Progenitor cell of endocrine pancreas (in vitro differentiated cells): ENCODE measurements at places on chromosomes 1 and 21. TPM values are rescaled to one million over a fixed set of nuclear protein-coding genes. Genes with fewer than 3 reads are reported as not detected.

- H3K27ac ChIP-seq: no peak overlapping the region
- H3K27me3 ChIP-seq: no peaks in the 10 kb centered on the region
- H3K36me3 ChIP-seq: peaks cover 5% of the 10 kb centered on the region
These were observed 244.2 kb upstream of the HOOK1 start for GRCh38 chr1:59570524-59570923.

The RNF186 gene
- total RNA-seq: 0.24 TPM in 1 of 2 replicates, not detected in the other

DNA sequence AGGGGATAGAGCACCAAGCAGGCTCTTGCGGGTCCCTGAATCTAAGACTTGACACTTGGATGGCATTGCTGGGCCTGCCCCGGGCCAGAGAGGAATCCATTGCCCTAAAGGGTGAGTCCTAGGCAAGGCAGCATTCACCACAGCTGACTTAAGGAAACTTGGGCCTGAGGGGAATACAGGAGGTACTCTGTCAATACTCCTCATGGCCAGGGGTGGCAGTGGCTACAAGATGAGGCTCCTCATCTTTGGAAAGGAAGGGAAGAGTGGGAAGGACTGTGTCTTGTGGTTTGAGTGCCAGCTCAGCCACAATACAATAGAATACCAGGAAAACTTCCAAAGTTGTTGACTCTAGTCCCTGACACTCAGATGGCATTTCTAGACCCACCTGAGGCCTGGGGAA, 5.1 kb downstream of the KRTAP22-1 start:
- no peaks in the 10 kb centered on the region for H3K36me3 ChIP-seq
- no peak overlapping the region for H3K27ac ChIP-seq
- DNase-seq: no peak
- no peaks in the 10 kb centered on the region for H3K4me1 ChIP-seq
- no peak overlapping the region for H3K4me3 ChIP-seq
- H3K27me3 ChIP-seq: no peaks in the 10 kb centered on the region

The OLFML3 gene
- 12.9 and 14.7 TPM in 2 replicates for total RNA-seq

DNA sequence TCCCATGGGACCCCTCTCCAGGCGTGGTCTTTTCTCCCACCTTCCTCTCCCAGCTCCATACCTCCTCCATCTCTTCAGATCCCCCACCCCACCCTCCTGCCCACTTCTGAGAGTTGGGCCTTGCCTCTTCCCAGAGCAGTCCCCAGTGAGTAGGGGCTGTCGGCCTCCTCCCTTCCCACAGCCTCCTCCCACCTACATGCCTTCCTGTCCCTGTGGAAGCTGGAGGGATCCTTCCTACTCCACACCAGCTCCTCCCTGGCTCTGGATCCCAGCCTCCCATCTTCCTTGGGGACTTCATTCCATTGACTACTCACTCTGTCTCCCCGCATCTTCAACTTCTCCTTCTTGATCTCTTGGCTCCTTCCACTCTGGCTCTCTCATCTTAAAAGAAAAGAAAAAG, 24.9 kb downstream of the KCNQ4 start:
- H3K36me3 ChIP-seq: no peaks in the 10 kb centered on the region
- peaks cover 7% of the 10 kb centered on the region for H3K4me1 ChIP-seq
- peaks cover 47% of the 10 kb centered on the region for H3K27me3 ChIP-seq
- H3K27ac ChIP-seq: no peak overlapping the region

DNA sequence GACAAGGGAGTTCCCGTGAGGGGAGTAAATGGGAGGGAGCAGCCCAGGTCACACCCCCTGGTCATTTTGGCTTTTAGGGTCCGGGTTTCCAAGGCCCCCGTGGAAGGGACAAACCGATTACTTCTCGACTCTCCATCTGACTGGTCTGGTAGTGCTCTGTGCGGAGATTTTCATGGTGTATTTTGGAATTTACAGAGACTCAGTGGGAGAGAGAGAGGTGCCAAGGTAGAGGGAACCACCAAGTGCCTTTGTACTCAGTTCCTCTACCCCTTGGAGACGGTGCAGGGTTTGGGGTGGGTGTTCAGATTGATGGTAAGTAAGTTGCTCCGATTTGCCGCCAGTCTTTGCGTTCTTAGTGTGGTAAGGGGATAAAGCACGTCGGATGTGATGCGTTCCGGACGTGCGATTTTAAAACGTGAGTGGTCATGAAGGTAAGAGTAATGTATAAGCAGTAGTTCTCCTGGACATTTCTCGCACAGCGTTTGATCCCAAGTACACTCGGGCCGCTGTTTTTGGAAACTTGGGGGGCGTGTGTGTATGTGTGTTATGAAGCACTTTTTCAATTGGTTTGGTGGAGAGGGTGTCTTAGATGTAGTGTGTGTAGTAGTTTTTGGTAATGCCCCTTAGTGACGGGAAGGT, 682 bp downstream of the SUCO start:
- H3K36me3 ChIP-seq: no peaks in the 10 kb centered on the region
- peak overlapping the region; percentile 98 for H3K4me3 ChIP-seq
- H3K4me1 ChIP-seq: peaks cover 27% of the 10 kb centered on the region
- H3K27me3 ChIP-seq: no peaks in the 10 kb centered on the region
- peak overlapping the region; percentile 97 for H3K27ac ChIP-seq
- no peak for DNase-seq

GRCh38 chr1:36326499-36326898, 3.1 kb upstream of the EVA1B start:
- peaks cover 17% of the 10 kb centered on the region for H3K4me1 ChIP-seq
- H3K27ac ChIP-seq: peak overlapping the region; percentile 15
- H3K4me3 ChIP-seq: no peak overlapping the region
- no peaks in the 10 kb centered on the region for H3K36me3 ChIP-seq
- DNase-seq: no peak
- peaks cover 17% of the 10 kb centered on the region for H3K27me3 ChIP-seq

GRCh38 chr21:42012344-42012743, 2.2 kb upstream of the ZBTB21 start:
- H3K4me3 ChIP-seq: peak overlapping the region; percentile 90
- peaks cover 9% of the 10 kb centered on the region for H3K4me1 ChIP-seq
- H3K27me3 ChIP-seq: peaks cover 14% of the 10 kb centered on the region
- DNase-seq: no peak

DNA sequence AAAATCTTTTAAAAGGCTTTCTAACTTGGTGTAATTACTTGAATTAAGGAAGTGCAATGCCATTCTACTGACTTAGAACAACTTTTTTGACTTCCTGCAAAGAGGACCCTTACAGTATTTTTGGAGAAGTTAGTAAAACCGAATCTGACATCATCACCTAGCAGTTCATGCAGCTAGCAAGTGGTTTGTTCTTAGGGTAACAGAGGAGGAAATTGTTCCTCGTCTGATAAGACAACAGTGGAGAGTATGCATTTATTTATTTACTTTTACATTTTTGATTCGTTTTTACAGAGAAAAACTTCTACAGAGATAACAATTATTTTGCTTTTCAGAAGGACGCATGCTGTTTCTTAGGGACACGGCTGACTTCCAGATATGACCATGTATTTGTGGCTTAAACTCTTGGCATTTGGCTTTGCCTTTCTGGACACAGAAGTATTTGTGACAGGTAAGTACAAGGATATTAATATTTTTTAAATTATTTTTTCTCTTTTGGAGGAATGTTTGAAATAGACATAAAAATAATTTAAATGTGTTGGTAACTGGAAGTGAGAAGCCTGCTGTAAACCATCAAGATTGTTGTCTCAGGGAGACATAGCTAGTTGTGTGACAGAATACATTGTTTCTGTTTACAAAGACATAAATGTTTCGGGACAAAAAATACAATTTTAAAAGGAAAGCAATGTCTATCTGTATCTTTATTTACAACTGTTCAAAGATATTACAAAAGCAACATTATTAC, at the start of gene PTPRC:
Gene PTPRC (plus strand): TSS at position 147 of the 742 bp plus-strand sequence. CDS start 229 bp downstream, at position 376.
- no peak for DNase-seq
- H3K4me1 ChIP-seq: no peaks in the 10 kb centered on the region
- no peaks in the 10 kb centered on the region for H3K36me3 ChIP-seq
- H3K27ac ChIP-seq: no peak within 1 kb of the TSS
- no peaks in the 10 kb centered on the region for H3K27me3 ChIP-seq
- no peak within 1 kb of the TSS for H3K4me3 ChIP-seq

DNA sequence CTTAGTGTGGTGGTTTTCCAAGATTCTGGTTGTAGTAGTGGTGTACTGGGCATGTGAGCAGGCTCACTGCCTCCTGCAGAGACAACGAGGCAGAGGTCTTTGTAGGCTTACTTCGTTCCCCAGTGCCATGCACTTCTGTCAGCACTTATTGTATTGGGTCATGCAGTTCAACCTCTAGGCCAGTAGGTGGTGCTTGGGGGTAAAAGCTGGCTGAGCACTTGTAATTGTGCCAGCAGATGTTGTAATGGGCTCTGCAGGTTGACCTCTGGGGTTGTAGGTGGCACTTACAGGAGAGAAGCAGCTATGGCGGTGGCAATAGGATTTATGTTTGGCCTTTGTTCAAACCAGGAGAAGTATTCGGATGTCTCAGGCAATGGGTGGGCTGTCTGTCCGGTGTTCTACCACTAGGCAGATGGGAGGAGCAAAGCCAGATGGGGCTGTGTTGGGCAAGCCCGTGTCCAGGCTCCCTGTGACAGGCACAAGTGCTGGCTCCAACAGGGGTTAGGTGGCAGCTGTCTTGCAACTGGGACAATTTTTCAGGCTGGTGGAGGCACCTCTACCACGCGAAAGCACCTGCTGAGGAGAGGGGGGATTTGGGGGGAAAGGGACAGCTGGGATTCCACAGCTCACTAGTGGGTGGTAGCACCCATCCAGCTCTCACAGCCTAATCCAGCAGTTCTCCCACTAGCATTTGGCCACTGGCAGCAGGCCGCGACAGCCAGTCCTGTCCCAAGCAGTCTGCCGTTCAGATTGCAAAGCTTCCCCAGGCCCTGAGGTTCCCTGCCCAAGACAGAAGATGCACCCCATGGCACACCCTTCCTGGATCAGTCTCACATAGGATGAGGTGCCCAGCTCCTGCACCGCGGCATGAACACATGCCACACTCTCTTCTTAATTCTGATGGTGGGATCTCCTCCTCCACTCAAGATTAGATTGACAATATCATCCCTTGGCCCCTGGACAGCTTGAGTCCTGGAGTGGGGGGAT, 274.5 kb downstream of the CTH start:
- H3K27ac ChIP-seq: no peak overlapping the region
- peaks cover 1% of the 10 kb centered on the region for H3K36me3 ChIP-seq
- peaks cover 2% of the 10 kb centered on the region for H3K27me3 ChIP-seq
- H3K4me1 ChIP-seq: peaks cover 9% of the 10 kb centered on the region

DNA sequence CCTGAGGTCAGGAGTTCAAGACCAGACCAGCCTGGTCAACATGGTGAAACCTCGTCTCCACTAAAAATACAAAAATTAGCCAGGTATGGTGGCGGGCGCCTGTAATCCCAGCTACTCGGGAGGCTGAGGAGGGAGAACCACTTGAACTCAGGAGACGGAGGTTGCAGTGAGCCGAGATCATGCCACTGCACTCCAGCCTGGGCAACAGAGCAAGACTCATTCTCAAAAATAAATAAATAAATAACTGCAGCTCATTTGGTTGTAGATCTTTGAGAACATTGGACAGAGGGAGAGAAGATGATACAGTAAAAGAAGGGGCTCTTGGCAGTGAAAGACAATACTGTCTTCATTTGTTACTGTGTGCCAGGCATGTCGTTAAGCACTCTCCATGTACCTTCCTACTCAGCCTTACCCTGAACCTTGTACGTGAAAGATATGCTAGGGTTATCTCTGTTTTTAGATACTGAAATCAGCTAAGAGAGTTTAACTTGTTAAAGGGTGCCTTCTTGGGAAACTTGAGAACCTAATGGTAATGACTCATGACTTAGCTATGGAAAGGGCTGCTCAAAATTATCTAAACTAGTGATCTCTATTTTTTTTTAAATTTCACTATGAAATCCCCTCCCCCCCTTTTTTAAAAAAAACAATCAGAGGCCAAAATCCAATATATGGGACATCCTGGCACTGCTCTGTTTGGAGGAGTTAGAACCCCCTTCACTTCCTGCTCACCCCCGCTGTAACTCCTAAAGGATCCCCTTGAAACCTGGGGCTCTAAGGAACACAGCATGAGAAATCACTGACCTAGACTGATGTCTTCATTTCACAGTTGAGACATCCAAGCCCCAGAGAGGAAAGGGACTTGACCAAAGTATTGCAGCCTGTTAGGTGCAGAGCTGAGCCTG, 6.8 kb upstream of the KPNA6 start:
- peaks cover 4% of the 10 kb centered on the region for H3K4me1 ChIP-seq
- peaks cover 9% of the 10 kb centered on the region for H3K36me3 ChIP-seq
- H3K27me3 ChIP-seq: no peaks in the 10 kb centered on the region
- H3K27ac ChIP-seq: no peak overlapping the region
- H3K4me3 ChIP-seq: no peak overlapping the region

DNA sequence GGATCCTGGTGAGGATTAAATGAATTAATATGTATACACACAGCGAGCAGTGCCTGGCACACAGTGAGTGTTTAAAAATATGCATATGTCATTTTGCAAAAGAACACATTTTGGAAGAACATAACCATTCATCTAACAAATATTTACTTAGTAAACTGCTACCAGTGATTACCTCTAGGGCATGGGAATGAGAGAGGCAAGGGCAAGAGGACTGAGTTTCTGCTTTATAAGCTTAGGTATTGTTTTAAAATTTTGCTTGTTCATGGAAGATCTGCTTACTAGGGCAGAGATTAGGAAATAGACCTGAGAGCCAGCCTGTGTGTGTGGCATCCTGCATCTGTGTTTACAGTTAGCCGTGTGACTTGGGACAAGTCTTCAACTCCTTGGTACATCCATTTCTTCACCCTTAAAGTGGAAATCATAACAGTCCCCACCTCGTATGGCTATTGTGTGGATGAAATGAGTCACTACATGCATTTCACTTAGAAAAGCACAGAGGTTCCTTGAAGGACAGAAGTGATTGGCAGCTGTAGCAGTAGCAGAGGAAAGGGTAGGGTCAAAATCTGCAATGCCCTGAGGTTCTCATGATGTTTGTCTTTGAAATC, 198.5 kb upstream of the FMN2 start:
- H3K4me1 ChIP-seq: peaks cover 15% of the 10 kb centered on the region
- H3K27ac ChIP-seq: no peak overlapping the region
- peaks cover 5% of the 10 kb centered on the region for H3K27me3 ChIP-seq
- H3K4me3 ChIP-seq: no peak overlapping the region

- H3K27me3 ChIP-seq: peaks cover 8% of the 10 kb centered on the region
- no peak overlapping the region for H3K27ac ChIP-seq
- H3K4me3 ChIP-seq: no peak overlapping the region
- peak; percentile 47 for DNase-seq
These were observed 6.7 kb upstream of the RNASEL start for GRCh38 chr1:182595641-182596240.

DNA sequence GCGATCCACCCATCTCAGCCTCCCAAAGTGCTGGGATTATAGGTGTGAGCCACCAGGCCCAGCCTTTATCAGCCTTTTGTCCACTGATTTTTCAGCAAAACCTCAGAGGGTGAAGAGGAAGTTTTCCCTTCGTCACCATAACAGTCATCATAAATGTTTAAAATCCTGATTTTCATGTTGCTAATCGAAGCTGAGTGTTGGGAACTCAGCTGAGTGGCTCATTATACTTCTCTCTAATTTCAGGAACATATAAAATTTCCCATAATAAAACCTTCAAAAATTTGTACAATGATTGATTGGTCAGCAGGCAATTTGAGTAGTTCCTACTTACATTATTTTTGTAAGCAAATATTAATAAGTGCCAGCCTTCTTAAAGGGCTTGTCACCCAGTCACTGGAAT, 31.8 kb upstream of the IFNGR2 start:
- no peak overlapping the region for H3K27ac ChIP-seq
- no peak for DNase-seq
- no peak overlapping the region for H3K4me3 ChIP-seq
- no peaks in the 10 kb centered on the region for H3K4me1 ChIP-seq
